Pancreas (tissue), 10 donors: ENCODE measurements at places on chromosomes 12 and 14.

GRCh38 chr14:79304279-79304678, 907.0 kb downstream of the DIO2 start:
- no peak for DNase-seq

GRCh38 chr14:77961847-77962580, 162.1 kb downstream of the ADCK1 start:
- no peak for DNase-seq

DNA sequence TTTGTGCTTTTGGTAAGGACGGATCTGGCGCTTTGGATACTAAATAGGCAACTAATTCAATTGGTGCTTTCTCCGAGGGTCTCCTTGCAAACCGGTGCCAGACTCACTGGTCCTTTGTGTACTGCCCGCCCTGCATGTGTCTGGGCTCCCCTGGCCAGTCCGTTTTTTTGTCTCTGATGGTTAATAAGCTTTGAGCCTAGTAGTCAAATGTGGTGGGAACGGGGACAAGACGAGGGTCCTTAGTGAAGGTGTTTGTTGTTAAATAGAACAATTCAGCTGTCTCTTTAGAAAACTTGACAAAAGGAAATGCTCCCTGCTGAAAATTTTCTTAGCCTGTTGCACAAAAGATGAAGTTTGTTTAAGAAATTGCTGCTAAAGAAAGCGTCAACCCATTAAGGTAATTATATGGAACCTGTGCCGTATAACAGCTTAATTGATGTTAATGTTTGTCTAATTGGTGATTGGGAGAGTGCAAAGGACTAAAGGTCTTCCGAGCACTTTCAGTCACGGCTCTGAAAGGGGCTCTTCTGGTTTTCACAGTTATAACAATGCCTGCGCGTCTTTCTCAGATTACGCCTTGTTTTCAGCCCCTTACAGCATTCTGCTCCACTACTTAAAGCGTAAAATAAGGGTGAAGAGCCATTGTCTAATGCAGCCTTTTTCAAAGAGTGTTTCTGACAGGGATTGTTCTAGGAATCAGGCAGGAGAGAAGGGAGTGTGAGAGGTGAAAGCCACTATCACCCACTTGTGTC, 537.4 kb downstream of the PRKD1 start:
- no peak for DNase-seq

GRCh38 chr12:55647027-55647426, 10.3 kb downstream of the OR10P1 start:
- no peak for DNase-seq

- DNase-seq, result no peak
Measured at GRCh38 chr12:130527239-130527638, 188.9 kb downstream of the RIMBP2 start.

DNA sequence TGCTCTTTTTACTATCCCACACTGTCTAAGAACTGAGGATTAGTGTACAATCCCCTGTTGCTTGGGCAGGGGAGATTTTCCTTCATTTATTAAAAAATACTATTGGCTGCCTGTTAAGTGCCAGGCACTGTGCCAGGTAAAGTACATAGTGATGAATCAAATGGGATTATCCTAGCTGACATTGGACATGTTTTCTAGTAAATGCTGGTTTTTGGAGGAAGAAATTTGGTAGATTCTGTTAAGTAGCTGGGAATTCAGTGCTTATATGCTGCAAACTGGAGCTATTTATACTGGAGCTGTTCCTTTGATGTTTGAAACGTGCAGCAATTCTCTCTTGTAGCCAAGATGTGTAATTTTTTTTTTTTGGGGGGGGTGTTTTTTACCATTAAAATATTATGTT, 299.6 kb downstream of the EMP1 start:
- DNase-seq, result no peak

GRCh38 chr12:123958462-123958861, 14.2 kb downstream of the CCDC92 start:
- DNase-seq, result no peak

GRCh38 chr12:81992461-81992860, 233.3 kb upstream of the PPFIA2 start:
- DNase-seq, result no peak
